ENCODE measurements at places on chromosomes 1 and 21.

DNA sequence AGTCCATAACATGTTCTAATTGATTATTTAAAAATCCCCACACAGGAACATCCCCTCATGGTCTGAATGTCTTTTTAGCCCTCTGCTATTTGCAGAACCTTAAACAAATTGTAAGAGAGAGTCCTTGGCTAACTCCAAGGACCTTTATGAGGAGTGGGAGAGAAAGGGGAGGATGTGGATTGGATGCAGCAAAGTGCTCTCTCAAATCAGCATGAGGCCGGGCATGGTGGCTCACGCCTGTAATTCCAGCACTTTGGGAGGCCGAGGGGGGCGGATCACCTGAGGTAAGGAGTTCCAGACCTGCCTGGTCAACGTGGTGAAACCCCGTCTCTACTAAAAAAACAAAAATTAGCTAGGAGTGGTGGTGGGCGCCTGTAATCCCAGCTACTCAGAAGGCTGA lies 154.8 kb downstream of the TGFB2 start:
- DNase-seq = no peak

GRCh38 chr1:173934440-173934839 lies 17.3 kb upstream of the SERPINC1 start:
- DNase-seq = no peak

DNA sequence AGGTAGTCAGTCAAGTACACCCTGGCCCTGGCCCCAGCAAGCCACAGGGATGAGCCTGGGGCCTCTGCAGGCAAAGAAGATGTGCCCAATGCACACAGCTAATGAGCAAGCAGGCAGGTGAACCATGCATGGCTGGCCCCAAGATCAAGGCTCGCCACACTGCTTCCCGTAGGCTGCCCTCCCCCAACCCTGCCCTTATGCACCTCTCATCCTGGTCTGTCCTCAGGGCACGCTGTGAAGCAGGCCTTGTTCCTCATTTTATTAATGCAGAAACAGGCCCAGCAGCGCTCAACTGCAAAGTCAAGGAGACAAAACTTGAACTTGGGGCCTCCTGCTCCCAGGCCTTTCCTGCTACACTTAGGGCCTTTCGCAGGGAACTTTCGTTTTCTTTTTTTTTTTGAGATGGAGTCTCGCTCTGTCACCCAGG lies 35.6 kb upstream of the ID3 start:
- DNase-seq = no peak

- no peak for DNase-seq
These were observed 212.6 kb downstream of the GREM2 start for GRCh38 chr1:240399381-240399780.

DNA sequence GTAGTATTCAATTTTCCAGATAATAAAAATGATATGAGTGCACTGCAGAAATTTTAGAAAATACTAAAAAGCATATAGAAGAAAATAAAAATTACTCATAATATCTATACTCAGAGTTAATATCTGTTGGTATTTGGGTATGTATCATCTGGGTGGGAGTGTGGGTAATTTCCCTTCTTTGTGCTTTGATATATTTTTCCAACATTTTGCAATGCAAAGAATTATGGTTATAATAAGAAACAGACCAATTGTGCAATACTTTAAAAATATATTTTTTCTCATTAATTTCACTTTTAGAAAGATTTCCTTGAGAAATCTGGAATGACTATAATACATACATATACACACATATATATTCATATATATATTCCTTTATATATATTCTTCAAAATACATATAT lies 665.7 kb downstream of the ADGRL2 start:
- DNase-seq = no peak

- no peak for DNase-seq
These were observed 84.7 kb upstream of the ZP4 start for GRCh38 chr1:237975376-237975775.

DNA sequence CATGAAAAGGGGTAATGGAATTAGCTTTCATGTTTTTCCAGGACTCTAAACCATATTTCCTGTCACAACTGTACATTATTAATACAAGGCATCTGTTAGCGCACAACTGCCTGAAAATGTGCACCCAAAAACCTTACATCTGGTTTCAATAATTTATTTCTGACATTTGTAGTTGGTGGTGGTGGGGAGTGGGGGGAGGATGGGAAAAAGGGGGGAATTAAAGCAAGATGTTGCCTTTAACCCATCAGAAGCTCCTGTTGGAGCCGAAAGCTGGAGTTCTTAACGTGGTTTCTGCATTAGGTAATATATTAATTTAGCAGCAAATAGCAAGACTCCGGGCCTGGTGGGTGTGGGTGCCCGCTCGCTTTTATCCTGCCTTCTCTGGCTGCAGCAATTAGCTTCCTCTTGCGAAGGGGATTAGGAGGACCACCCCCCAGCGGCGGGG lies 36.9 kb upstream of the HHAT start:
- no peak for DNase-seq

GRCh38 chr1:103256490-103256889 lies 148.2 kb upstream of the COL11A1 start:
- no peak for DNase-seq

GRCh38 chr1:2508180-2508579 lies 18.2 kb downstream of the PANK4 start:
- DNase-seq = no peak

DNA sequence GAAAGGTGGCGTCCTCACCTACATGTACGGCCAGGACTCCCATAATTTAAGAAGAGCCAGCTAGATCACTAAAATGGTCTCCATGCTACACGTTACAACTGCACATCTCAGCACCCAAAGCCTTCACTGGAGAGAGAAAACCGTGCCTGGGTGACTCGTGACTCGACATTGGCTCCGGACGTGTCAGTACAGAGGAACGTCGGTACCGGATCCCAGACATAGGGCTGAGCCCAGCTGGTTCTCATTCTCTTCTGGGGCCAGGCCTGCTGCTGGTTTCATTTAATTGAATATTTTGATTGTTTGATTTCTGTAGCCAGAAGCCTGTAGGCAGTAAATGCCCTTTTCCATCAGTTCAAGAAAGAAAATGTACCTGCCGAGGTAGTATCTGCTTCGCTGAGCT lies 93.1 kb downstream of the HHIPL2 start:
- peak; percentile 63 for DNase-seq
